T-helper 17 cell (primary cell): ENCODE measurements at places on chromosomes 6 and 20.

GRCh38 chr6:158475344-158476302 lies 84.3 kb upstream of the TMEM181 start:
- peaks cover 3% of the 10 kb centered on the region for H3K4me1 ChIP-seq
- no peak for DNase-seq
- H3K27me3 ChIP-seq = no peaks in the 10 kb centered on the region
- H3K27ac ChIP-seq = no peak overlapping the region
- peaks cover 14% of the 10 kb centered on the region for H3K36me3 ChIP-seq

DNA sequence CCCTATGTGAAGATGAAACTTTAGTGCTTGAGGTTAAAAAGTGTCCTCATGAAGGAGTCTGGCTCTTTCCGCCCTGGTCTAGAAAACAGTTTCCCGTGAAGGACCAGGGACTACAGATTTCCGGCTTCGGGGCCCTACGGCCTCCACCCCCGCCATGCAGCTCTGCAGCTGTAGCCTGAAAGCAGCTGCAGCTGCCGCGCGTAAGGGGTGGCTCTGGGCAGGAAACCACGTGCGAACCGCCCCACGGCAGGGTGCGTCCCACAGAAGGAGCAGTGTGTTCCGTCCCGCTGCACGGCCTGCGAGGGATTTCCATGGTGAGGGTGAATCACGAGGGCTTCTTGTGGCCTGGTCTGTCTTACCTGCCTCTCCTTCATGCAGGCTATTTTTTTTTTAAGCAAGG lies 117.0 kb downstream of the ERMARD start:
- H3K4me1 ChIP-seq = peaks cover 4% of the 10 kb centered on the region
- H3K4me3 ChIP-seq = no peak overlapping the region
- H3K27ac ChIP-seq = no peak overlapping the region

DNA sequence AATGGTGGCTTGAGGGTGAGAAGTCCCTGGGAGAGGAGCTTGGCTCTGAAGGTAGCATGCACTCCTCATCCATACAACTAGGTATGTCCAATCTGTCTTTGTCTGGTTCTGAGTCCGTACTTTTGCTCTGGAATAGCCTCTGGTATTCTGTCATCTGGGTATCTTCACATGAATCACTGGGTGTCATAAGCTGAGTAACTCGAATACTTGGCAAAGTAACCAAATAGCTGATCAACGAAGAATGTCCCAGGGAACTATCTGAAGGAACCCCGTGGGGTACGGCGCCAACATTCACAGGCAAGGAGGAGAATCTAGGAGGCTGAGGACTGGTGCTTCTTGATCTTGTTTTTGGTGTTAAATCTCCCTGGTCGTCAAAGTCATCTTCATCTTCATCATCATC lies 184.8 kb downstream of the HIVEP2 start:
- no peak overlapping the region for H3K4me3 ChIP-seq
- no peaks in the 10 kb centered on the region for H3K27me3 ChIP-seq
- H3K36me3 ChIP-seq = peaks cover 16% of the 10 kb centered on the region
- no peak for DNase-seq
- H3K4me1 ChIP-seq = peaks cover 39% of the 10 kb centered on the region

- H3K36me3 ChIP-seq = no peaks in the 10 kb centered on the region
- H3K4me1 ChIP-seq = no peaks in the 10 kb centered on the region
- H3K27me3 ChIP-seq = peaks cover 8% of the 10 kb centered on the region
- no peak overlapping the region for H3K4me3 ChIP-seq
- no peak for DNase-seq
Observed at GRCh38 chr6:136208783-136209182, 41.3 kb downstream of the MTFR2 start.

DNA sequence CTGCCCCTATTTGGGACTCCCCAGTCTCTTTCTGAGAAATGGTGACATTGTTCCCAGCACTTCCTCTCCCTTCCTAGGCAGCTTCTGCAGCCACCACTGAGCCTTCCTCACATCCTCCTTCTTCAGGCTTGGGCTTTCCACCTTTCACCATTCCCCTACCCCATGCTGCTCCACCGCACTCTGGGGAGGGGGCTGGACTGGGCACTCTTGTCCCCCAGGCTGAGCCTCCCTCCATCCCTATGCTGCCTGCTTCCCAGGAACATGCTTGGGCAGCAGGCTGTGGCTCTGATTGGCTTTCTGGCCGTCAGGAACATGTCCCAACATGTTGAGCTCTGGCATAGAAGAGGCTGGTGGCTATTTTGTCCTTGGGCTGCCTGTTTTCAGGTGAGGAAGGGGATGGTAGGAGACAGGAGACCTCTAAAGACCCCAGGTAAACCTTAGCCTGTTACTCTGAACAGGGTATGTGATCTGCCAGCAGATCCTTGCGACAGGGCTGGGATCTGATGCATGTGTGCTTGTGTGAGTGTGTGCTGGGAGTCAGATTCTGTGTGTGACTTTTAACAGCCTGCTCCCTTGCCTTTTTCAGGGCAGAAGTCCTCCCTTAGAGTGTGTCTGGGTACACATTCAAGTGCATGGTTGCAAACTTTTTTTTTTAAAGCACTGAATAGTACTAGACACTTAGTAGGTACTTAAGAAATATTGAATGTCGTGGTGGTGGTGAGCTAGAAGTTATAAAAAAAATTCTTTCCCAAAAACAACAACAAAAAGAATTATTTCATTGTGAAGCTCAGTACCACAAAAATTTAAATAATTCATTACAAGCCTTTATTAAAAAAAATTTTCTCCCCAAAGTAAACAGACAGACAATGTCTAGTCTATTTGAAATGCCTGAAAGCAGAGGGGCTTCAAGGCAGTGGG lies 2.1 kb upstream of the CDKN1A start:
- DNase-seq = no peak
- peaks cover 2% of the 10 kb centered on the region for H3K36me3 ChIP-seq
- H3K4me1 ChIP-seq = peaks cover 23% of the 10 kb centered on the region
- no peak overlapping the region for H3K4me3 ChIP-seq
